ENCODE measurements at places on chromosomes 1 and 21.

DNA sequence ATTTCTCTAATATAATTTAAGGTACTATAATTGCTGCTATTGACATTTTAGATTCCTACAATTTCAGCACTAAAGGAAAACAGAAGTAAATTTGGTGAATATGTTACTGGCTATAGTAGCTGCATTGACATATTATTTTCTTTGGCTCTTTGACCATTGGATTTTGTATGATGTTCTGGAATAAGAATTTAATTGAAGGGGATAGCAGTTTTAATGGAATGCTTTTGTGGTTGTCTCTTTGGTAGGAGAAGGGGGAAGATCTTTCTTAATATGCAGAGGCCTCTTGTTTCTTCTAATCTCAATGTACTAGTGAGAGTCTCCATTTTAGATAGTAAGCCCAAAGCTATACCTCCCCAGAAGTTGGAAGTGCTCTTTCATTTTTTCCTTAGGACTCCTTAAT lies 6.9 kb downstream of the DTL start:
- no peak for DNase-seq

DNA sequence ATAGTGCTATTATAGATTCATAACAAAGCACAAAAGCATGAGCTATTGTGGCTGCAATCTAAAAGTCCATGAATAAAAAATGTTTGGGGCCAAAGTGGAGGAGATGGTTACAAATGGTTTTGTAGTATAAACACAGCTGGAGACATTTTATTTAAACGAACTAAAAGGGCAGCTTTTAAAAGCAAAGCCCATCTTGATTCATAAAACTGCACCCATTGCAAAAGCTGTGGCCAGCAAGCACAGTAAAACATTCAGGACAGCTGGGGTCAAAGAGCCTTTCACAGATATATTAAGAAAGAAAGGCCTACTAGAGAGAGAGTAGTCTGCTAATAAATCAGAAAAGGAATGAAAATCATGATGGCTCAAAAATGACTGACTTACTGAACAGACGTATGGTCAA lies 520.8 kb downstream of the NUF2 start:
- DNase-seq = no peak

- no peak for DNase-seq
Measured at GRCh38 chr1:14949270-14949835, 204.2 kb upstream of the TMEM51 start.

DNA sequence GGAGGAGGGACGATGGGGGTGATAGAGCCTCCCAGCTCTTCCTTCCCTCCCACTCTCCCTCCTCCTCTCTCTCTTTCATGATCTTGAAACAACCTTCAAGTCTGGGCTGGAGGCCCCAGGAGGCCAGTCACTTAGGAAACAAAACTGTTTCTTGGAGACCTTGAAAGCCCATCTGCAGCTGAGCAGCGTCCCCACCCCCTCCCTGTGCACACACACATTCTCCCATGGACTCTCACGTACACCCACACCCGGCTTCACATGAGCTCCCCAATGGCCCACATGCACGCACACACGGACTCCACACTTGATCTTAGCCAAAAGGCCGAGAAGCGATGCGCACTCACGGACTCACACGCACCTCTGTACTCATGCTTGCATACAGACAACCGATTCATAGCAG lies 3.2 kb upstream of the ATP1A2 start:
- DNase-seq = no peak

DNA sequence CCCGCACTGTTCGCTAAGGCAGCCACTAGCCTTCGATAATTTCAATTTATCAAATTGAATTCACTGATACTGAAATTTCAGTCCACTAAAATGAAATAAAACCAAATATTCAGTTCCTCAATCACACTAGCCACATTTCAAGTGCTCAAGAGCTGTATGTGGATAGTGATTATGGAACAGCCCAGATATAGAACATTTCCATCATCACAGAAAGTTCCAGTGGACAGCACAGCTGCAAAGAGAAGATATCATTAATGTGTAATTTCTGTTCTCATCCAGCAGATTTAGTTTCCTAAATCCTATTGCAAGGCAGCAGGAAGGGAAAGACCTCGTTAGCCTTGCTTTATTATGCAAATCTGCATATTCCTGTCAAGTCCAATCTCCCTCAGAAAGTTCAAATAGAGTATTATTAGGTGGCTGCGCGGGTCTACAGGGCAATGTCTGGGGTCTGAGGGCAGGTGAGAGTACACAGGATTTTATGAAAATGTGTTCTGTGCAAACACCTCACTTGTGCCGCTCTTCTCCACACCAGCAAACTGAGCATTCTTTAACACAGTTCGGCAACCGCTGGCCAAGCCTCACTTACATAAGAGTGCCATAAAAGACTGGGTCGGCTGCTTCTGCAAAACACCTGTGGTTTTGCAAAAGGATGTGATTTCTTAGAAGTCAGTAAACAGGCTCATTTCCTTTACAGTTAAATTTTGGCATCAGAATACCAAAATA lies 22.4 kb downstream of the CAPZB start:
- DNase-seq = peak; percentile 46

DNA sequence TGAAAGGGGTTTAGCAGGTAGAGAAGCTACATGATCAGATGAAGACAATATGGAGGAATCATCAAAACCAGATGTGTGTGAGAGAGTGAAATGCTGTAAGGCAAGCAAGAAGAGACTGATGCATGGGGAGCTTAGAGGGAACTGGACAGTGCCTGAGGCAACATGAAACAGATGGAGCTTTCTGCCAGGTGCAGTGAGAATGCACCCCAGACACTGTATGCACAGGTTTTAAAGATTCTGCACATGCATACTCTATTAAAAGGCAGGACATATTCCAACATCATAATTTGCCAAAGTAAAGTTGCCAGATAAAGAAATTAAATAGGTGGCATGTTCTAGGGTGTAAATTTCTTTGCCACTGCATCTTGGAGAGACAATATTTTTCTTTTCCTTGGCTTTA lies 200.1 kb downstream of the AMY1C start:
- DNase-seq = no peak

GRCh38 chr1:223860051-223860622 lies 14.4 kb upstream of the TP53BP2 start:
- no peak for DNase-seq

- DNase-seq = no peak
Measured at GRCh38 chr21:38806942-38807284, 1.2 kb downstream of the ETS2 start.

DNA sequence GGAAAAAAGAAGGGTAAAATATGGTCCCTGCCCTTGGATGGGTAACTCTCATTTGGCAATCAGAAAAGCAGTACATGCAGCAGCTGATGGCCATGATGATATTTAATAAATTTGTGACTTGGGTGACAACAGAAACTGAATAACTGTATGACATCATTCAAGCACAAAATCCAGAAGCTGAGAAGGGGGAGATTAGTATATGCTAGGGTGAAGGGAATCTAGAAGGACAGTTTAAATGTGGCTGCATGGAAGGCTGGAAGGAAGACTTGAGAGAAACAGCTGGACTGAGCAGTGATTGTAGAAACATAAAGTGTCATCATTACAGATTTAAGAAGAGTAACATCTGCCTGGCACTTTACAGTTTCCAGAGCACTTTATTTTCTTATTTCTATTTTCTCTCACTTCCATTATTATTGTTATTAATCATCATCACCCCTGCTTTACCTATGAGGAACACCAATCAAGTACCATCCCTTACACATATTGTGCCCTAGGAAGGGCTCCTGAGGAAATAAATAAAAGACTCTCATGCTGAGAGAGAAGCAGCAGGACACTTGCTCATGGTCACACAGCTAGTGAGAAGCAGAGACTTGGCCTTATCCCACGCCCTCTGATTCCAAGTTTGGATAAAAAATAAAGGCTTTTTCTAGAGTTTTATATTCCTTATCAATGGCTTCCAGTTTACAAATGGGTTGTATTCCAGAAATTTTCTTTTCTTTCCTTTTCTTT lies 207.2 kb downstream of the PBX1 start:
- no peak for DNase-seq

GRCh38 chr1:83676106-83676505 lies 322.8 kb downstream of the TTLL7 start:
- DNase-seq = no peak

DNA sequence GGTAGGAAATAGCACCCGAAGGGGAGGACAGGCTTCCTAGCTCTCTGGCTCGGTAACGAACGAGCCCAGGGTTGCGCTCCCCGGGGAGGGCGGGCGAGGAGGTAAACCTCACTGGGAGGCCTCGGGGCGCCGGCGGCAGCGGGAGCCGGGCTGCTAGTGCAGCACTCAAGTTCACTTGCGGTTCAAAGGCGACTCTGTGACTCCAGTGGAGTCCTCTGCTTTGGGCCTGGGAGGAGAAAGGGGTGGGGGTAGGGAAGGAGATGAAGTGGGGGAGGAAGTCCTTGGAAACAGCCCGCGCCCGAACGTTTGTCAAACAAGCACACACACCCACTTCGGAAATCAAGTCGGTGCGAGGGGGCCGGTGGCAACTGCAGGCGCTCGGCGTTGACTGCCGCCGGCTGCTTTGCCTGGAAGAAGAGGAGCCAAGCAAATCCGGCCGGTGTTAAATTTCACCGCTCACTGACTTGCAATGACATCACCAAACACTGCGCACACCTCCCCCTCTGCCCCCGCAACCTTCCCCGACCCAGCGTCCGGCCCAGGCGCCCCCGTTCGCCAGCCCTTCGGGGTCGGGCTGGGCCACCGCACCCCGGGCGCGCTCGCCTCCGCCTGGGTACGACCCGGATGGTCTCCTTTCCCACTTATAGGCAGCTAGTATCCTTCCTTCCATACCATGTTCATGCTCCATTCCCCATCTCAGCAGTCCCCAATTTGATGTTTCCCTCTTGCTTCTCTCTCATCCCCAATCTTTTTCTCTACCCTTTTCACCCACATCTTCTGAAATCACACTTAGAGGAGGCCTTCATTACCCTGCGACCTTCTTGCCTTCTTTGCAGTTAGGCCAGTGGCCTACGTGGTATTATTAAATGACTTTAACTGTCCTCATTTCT lies at the start of gene COL24A1:
Gene COL24A1, minus strand, starts transcription at position 207 of the 890 bp plus-strand sequence. CDS start 376 bp downstream, outside the sequence.
- peak; percentile 6 for DNase-seq

DNA sequence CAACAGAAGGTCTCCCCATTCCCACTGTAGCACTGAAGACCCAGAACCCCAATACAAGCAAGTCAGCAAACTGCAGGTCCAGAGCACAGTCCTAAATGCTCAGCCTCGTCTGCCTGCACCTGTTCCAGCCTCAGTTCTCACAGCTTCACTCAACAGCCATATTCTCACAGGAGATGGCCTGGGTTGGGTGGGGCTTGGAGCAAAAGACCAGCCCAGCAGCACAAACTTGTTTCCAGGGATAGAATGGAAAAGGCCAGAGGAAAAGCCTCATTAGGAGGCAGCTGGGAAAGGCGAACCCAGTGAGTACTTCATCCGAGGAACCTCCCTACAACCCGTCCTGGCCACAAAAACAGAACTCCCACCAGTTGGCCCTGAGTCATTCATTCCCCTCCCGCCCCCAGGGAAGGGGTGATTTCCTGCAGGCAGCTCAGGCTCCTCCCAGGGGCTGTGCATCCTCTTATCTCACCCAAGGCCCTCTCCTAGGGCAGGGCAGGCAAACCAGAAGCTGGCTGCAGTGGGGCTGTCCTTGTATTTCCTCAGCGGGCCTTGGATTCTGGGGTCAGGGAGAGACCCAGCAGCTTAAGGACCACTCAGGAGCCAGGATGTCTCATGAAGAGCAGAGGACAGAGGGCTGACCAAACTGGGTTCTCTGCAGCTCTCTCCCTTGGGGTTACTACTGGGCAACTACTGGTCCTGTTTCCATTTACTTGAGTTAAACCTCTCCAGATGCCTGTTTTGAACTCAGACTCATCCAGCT lies 7.4 kb upstream of the MPL start:
- DNase-seq = no peak

DNA sequence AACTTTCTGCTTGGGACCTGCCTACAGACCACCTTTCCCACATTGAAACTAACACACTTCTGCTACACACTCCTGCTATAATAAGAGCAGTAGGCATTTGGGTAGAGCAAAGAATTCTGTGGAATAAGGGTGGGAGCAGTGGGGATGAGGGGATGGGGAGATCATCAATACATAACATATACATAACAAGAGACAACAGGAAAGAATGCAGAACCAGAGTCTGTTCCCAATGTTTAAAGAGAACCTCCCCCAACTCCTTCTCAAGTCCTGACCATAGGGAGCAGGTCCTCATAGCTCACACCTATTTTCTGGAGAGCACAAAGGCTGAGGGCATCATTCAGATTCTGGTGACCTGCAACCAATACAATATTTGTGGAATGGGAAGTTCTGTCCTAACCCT lies 121.6 kb upstream of the BARHL2 start:
- no peak for DNase-seq

DNA sequence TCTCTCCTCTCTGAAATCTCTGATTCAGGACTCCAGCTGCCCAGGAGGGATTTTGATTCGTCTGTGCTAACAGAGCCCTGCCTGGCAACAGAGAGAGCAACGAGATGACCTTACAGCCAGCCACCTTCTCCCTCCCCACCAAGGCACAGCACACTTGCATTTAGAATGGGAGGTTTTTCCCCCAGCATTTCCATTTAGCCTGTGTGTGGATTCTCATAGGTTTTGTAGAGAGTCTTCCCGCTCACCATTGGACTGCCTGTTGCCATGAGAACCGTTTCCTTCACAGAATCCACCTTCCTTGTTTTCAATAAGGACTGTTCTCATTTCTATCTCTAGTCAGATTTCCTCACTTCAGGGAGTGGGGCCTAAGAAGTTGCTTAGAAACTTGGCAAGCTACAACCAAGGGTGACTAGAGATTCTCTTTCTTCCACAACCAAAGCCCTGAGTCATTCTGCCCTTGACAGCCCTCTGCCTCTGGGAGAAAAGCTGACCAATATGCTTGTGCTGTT lies 5.8 kb upstream of the IKBKE start:
- DNase-seq = no peak

- DNase-seq = no peak
Measured at GRCh38 chr21:41222247-41223068, 54.5 kb downstream of the BACE2 start.

- DNase-seq = no peak
Measured at GRCh38 chr1:94862718-94863117, 42.6 kb downstream of the SLC44A3 start.

GRCh38 chr1:145961109-145961424 lies 3.2 kb upstream of the LIX1L start:
- no peak for DNase-seq

- no peak for DNase-seq
Measured at GRCh38 chr1:225655509-225656258, 2.8 kb upstream of the ENAH start.

Measured in germinal center (tissue), 1 donor.